Activated CD8-positive, alpha-beta memory T cell treated with anti-CD3 and anti-CD28 coated beads for 24 hours (primary cell): ENCODE measurements at places on chromosomes 2 and 18.

DNA sequence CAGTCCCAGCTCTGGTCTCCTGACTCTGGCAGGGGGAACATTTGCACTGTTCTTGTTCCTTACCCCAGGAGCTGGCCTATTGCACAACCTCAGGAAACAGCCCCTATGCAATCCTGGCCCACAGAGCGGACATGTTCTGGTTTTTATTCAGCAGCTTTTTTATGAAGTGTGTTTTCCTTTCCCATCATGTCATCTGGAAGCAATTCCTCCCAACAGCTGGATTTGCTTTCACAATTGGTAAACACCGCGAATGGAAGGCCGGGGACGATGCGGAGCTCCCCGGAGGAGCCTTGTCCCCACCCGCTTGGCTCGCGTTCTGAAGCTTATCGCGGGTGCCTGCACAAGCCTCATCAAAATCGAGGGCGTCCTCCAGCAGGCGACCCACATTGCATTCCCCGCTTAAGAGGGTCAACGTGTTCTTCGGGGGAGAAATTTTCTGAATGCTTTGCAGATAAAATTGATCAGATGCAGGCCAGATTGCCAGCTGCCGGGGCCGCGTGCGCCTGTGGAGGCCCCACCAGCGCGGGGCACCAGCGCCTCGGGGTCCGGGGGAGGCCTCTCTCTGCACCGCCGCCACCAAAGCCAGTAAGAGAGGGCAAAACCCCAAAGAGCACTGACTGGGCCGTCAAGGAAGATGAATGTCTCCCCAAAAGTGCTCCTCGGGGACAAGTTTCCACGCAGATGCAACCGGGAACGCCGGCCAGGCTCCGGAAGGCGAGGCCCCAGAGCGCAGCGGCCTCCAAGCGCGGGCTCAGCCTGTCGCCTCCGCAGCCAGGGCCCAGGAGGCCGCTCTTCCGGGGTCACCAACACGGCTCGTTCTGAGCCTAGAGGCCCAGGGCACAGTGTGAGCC, 60.3 kb upstream of the SP3 start:
- no peak for DNase-seq

GRCh38 chr2:33145459-33145858, 198.7 kb downstream of the LTBP1 start:
- no peak for DNase-seq

- DNase-seq, result no peak
Measured at GRCh38 chr2:140861666-140862065, 1269.2 kb downstream of the LRP1B start.

GRCh38 chr2:25105336-25106085, 62.9 kb downstream of the POMC start:
- no peak for DNase-seq

DNA sequence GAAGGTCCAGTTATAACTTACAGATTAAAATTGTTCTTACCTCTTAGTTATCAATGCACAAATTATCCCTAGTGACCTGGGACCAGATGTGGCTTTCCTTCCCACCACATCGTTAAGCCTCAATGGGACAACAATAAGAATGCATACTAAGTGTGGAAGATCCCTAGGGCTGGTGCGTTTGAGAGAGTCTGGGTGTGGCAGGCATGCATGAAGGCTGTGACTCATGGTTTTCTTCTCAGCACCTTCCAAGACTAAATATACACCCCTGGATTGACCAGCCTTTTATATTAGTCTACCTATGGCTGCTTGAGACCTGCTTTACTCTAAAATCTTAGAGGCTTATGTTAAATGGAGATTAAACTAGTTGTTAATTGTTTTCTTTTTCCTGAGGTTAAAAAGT, 261.7 kb upstream of the SLC14A2 start:
- DNase-seq, result no peak

- DNase-seq, result no peak
Measured at GRCh38 chr2:2036686-2037085, 292.4 kb upstream of the PXDN start.

DNA sequence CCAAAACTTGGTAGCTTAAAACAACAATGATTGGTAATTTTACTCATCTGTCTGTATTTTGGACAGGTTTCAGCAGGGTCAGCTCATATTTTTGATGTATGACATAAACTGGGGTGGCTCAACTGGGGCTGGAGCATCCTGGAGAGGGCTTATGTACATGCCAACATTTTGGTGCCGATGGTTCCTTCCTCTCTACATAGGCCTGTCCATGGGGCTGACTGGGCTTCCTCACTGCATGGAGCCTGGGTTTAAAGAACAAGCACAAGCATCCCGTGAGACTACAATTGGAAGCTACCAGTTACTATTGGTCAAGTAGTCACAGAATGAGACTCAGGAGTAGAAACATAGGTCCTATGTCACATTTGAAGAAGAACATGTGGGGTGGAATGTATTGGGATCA, 95.0 kb downstream of the DDX1 start:
- no peak for DNase-seq

DNA sequence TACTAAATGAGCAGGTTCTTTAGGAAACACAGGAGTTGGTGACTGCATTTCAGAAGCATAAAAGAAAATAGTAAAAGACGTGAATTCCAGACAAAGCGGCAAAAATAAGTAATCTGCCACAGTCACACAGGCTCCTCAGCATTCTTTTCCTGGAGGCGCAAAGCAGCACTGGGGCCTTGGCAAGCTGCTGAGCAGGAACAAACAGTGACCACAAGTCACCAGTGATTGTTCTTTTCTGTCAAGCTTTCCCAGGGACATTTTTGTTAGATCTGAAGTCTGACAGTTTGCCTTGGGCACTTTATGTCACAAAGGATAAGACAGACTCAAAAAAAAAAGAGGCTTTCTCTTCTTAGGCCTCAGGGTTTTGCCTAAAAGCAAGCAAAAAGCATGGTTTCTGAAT, 216.2 kb downstream of the CDH20 start:
- no peak for DNase-seq

- no peak for DNase-seq
Measured at GRCh38 chr2:198901894-198902293, 555.8 kb downstream of the SATB2 start.

DNA sequence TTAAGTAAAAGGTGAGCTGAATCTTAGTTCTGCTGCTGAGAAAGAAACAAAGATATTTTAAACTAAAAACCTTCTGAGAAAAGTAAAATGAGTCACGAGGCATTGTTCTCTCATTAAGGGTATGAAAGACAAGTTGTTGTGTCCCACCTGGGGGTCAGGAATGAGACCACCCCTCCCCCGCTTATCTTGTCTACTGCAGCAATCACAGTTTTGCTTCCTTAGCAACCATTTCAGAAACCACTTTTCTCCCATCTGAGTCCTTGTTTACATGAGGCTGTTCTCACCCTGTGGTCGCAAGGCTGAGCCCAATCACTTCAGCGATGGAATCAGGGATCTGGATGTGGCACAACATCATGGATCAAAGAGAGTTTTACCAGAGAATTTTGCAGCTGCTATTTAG, 377.6 kb upstream of the NETO1 start:
- no peak for DNase-seq

- peak; percentile 79 for DNase-seq
Measured at GRCh38 chr2:36356298-36356989, 866 bp downstream of the CRIM1 start.

GRCh38 chr2:189585226-189585756, 4.7 kb upstream of the SLC40A1 start:
- DNase-seq, result no peak

DNA sequence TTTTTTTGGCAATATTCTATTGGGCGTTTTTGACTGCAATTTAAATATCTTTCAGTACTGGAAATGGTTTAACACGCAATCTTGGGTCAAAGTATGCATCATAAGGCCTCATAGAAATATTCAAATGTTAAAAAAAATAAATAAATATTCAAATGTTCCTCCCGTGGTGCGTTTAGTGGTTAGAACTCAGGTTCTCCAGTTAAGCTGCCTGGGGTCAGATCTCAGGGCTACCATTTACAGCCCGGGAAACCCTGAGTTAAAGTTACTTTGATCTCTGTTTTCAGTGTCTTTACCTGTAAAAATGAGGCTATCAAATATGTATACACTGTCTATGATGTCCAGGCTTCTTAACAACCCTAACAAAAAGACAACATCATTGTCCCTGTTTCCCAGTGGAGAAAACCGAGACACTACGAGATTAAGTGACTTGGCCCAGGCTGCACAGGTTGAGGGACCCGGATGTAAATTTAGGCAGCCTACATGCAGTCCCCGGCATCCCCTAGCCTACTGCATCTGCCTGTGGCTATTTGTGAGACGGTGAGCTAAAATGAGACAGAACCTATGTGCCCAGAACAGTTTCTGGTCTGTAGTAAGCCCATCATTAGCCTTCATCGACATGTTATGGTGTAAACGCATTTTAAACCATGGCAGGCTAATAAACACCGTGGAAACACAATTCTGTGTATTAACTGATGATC, 1.7 kb downstream of the FHL2 start:
- no peak for DNase-seq

DNA sequence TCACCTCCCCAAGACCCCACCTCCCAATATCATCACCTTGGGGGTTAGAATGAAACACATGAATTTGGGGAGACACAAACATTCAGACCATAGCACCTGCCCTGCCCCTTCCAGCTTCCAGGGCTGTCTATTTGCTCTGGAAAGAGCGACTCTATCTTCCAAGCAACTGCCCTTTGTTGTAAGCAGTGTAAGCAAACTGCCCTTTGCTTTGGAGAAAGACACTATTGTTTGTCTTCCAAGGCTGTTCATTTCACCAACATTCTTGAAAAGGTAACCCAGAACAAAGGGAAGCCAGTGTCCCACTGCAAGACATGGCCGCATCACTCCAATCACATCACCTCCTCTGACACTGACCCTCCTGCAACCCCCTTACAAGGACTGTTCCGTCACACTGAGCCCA, 16.9 kb upstream of the SEH1L start:
- no peak for DNase-seq

- no peak for DNase-seq
Measured at GRCh38 chr2:33530690-33531548, 54.5 kb downstream of the RASGRP3 start.

DNA sequence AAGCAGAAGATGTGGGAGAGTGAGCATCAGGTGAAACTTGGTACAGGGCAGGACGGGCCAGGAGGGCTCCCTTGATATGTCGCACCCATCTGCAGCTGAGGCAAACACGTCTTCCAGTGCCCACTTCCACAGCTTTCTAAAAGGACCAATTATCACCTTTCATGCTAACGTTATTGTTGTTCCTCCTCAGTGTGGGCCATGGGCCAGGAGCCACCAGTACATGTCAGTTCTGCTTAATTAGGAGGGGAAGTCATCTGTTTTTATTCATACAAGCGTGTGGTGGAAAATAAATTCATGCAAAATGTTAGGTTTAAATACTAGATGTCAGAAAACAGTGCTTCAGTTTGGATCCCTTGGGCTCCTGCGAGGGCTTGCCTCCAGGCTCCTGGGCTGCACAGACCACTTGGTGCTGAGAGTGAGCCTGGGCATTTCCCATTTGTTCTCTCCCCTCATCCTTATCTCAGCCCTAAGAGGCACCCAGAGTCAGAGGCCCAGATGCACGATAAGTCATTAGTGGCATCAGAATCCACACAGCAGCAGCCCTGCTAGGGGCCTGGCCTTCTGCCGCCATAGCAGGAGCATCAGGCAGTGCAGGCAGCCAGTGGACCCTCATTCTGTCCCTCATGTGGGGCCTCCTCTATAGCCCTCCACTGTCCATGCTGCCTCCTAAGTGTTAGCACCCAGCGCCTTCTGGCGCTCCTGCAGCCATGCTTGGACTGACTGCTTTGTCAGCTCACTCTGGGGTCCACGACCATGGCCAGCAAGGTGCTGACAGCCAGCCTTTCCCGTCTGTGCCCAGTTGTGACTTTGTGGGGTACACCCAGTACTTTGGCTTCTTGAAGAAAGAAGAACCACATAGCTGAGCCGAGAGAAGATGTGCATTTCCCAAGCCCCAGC, 539.8 kb upstream of the RAB6C start:
- no peak for DNase-seq

GRCh38 chr2:7984693-7985353, 697.0 kb upstream of the ID2 start:
- DNase-seq, result peak; percentile 67

- no peak for DNase-seq
Measured at GRCh38 chr2:175834477-175834876, 167.6 kb downstream of the LNPK start.

DNA sequence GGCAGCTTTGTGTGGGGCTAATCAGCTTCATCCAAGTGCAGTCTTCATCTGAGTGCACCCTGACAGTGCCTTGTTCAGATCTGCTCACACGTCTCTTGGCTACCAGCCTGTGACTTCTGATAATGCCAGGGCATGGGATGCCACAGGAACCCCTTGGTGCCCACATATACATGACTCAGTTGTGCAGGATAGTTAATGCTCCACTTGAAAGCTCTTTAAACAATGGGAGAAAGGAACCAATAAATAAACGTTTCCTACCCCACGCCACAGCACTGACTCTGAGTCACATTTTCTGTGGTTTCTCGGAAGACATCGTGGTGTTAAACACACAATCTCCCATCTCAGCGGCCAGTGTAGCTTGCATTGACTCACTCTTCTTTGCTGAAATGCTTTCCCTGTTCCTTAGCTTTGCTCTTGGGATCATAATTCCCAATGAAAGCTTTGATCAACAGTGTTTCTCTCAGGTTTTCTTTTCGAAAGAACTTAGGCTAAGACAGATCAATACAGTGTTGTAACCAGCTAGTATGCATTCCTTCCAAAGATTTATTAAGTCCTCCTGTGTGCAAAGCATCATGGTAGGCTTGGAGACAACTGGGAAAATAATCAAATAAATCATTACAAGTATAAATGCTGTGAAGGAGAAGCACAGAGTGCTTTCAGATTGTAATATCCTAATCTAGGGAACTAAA, 142.0 kb downstream of the COPS8 start:
- no peak for DNase-seq

- DNase-seq, result no peak
Measured at GRCh38 chr18:79071503-79072210, 2.5 kb downstream of the ATP9B start.

DNA sequence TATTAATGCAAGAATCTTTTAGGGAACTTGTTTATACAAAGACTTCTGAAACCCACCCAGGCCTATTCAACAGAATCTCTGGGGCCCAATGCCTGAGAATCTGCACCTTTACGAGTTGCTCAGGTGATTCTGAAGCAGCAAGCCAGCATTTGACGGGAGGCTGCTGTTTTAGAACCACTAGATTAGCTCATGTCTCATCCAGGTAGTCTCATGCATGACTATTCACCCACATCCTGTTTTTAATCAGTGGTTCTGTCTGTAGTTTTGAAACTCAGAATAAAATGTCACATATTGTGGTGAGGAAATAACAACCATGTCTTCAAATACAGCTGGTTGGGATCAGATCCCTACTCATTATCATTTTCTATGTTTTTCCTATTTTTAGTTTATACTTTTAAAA, 39.5 kb downstream of the CYTIP start:
- peak; percentile 73 for DNase-seq

GRCh38 chr2:21289989-21290388, 166.2 kb downstream of the TDRD15 start:
- DNase-seq, result no peak

GRCh38 chr2:96485350-96485749, 19.8 kb downstream of the NEURL3 start:
- DNase-seq, result no peak

- no peak for DNase-seq
Measured at GRCh38 chr2:5040571-5040970, 651.6 kb upstream of the SOX11 start.

- DNase-seq, result no peak
Measured at GRCh38 chr2:229610872-229611271, 103.5 kb downstream of the DNER start.
